ENCODE measurements at places on chromosomes 4 and X.

DNA sequence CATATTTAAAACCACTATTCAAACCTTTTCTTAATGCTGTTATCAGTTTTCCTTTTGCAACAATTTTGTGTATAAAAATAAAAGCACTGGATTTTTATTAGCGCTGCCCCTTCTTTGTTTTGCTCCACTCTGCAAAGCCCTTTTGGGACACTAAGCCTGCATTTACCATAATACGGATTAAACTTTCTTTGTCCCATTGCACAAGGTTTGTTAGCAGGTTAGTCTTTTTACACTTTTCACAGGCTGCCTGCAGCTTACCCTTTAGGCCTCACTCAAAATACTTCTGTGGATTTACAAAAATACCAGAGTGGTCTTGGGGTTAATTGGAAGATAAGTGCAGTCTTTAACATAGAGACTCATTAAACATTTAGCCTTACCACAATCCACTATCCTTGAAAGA lies 35.7 kb upstream of the MAB21L2 start:
- DNase-seq, result no peak

- no peak for DNase-seq
These were observed 41.0 kb upstream of the DMD start for GRCh38 chrX:33252306-33252825.

DNA sequence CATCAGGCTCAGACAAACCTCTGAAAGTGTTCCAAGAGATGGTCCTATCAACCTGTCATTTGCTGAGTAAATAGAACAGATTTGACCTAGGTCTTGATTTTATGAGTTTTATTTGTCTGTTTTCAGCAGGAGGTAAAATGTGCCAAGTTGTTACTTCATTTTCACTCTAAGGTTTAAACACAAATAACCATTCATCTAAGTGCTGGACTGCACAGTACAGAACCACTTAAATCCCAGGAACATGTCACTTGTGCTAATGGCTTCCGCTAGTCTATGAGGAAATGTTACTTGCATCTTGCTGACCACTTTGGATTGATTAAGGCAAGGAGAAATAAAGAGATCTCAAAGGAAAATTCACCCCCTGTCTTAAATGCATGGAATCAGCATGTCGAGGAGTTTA lies 660.7 kb downstream of the SMARCA1 start:
- no peak for DNase-seq

DNA sequence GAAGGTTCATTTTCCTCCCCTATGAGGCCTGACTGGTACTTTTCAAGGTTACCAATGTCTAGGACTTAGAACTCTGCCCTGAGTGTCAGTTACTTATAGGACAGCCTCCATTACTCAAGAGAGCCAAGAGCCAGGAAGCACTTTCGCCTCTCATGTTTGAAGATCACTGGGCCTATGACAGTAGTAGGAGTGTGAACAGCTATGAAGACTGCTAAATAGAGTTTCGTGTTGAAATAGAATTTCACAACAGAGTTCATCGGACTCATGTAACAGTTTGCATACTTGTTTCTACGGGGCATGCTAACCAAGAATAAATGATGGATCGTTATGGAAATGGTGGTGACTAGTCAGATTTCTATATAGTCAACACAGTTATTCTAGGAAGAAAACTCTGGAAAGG lies 97.8 kb upstream of the GPC4 start:
- no peak for DNase-seq

DNA sequence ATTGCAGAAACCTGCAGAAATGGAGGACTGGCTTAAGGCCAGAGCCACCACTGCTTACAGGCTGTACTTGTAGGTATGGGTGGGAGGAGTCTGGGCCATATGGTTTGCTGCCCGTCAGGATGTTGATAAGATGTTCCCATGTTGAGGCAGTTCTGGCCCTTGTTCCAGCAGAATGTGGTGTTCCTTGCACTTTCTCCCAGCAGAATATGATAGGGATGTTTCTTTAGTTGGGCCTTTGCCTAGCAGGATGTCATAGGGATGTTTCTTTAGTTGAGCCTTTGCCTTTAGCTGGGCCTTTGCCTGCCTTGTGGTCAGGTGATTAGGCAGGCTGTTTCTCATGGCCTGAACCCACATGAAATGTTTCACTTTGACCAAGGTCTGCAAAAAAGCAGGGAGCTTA lies 139.1 kb upstream of the PAQR3 start:
- DNase-seq, result no peak

- DNase-seq, result no peak
These were observed 19.5 kb upstream of the WDFY3 start for GRCh38 chr4:84985952-84986351.

DNA sequence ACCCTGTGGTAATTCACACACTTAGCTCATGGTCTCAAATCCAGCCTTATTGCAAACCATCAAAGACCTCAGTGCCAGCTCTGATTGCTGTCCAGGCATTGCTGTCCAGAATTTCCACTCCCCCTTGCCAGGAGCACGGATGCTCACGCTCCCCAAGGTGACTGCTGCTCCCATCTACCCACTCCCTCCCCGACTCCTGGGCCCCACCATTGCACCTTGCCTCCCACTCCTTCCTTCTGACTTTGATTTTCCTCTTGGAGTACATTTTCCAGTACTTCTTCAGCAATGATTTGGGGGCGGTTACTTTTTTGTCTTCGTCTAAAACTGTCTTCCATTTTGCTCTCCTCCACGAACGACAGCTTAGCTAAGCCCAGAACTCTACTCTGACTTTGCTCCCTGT lies 11.5 kb downstream of the ZFYVE28 start:
- no peak for DNase-seq

DNA sequence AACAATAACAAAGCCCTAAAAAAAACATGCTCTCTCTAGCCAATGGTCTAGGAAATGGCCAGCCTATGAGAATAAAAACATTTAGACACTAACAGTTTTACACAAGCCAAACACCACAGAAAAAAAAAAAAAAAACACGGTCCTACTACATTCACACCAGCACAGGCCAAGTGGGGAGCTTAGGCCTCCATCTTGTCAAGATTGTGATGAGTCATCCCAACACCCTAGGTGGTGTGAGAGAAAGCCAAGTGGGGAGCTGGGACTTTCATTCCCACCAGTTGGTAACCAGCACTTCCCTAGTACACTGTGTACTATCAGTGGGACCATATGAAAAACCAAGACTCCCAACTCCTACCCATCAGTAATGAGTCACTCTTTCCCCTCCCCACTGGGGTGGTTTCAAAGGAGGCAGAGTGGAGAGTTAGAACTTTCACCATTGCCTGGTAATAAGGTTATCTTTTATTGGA lies 95.6 kb downstream of the ADAMTS3 start:
- DNase-seq, result no peak

DNA sequence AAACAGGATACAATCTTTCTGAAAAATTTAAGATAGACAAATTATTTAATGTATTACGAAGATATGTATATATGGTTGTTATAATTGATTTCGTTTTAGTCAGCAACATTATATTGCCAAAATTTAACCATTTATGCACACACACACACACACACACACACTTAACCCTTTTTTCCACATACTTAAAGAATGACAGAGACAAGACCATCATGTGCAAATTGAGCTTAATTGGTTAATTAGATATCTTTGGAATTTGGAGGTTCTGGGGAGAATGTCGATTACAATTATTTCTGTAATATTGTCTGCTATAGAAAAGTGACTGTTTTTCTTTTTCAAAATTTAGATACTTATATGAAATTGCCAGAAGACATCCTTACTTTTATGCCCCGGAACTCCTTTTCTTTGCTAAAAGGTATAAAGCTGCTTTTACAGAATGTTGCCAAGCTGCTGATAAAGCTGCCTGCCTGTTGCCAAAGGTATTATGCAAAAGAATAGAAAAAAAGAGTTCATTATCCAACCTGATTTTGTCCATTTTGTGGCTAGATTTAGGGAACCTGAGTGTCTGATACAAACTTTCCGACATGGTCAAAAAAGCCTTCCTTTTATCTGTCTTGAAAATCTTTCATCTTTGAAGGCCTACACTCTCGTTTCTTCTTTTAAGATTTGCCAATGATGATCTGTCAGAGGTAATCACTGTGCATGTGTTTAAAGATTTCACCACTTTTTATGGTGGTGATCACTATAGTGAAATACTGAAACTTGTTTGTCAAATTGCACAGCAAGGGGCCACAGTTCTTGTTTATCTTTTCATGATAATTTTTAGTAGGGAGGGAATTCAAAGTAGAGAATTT lies 5.2 kb downstream of the ALB start:
- DNase-seq, result no peak

GRCh38 chr4:126784966-126785580 lies 847.7 kb upstream of the INTU start:
- DNase-seq, result no peak

DNA sequence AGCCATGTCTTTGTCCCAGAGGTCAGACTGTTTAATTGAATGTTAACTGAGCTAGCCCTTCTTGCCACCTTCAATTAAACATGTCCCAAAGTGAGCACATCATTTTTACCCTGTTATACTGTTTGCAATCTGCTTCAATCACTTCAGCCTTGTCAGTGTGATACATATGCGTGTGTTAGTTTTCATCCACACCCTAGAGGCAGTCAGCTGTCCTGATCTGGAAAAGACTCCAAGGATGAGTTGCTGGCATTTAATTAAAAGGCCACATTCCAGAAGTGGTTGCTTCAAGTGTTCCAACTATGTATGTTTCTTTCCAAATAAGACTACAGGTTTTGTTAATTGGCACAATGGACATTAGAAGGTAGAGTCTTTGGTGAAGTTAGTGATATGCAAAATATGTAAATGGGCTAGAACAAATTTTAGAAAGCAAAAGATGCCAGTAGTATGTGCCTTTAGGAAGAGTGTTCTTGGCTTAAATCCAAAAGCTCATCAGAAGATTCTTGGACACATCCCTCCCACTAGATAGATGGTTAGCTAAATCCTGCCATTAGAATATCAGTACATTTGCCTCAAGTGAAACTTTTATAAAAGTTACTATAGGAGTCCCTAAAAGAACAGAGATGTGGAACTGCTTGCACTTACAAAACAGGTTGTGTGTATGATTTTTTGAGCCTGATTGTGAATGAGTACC lies 79.5 kb upstream of the SLIT2 start:
- DNase-seq, result no peak

DNA sequence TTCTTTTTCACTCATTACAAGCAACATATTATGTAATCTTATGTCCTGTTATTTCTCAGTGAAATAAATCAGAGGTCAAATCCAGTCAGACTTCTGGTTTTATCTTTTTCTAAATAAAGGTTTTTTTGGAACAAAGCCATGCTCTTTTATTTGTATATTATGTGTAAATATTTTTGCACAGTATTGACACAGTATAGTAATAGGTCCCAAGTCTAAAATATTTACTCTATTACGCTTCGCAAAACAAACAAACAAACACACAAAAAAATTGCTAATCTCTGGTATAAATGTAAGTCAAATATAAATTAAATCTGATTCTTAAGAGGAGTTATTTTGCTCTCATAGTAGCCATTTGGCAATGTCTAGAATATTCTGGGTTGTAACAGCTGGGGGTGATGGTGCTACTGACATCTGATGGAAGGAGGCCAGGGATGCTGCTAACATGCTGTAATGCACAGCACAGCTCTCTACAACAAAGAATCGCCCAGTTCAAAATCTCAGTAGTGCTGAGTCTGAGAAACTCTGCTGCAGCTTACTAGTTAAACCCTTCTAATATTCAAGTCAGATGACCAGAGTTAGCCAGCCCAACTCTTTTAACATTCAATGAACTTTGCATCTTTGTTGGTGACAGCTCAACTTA lies 602.1 kb downstream of the RAB28 start:
- DNase-seq, result no peak

DNA sequence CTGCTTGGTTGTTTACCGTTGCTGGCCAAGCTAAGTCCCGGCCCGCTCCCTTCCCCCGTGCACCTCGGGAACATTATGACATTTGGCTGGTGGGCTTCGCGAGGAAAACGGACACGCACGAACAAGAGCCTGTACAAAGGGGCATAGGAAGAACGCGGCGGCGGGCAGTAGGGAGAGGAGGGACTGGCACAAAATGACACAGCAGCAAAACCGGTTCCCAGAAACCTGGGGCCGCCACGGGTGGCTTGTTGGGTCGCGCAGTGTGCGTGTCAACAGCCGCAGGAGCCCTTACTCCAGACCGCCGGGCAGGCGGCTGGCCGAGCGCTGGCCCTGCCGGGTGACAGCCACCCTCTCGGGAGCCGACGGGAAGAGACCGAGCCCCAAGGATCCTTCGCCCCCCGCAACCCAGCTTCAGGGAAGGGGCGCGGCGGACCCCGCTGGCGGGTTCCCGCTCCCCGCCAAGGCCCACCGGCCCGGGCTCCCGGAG lies 1.6 kb upstream of the LIN54 start:
- DNase-seq, result peak; percentile 76

DNA sequence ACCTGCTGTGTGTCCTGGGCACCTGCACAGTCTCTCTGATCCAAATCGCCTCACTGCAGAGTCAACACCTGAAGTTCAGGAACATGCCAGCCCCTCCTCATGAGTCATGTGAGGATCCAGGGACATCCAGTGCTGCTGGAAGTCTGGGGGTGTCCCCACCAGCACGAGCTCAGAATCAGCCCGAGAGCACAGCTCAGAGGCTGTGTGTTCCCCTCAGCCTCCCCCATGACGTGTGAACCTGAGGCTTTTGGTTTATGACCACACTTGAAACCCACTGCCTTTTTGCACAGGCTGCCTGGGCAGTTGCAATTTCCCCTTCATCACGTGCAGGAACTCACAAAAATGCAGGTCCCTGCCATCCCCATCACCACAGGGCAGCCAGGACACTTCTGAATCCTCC lies 47.1 kb downstream of the PPP2R2C start:
- DNase-seq, result no peak

Measured in T47D (cell line).